ENCODE measurements at places on chromosomes 3 and 15.
A peak's percentile ranks its signal among the peaks of the same experiment; 100 is the strongest.

- no peak for DNase-seq
Observed at GRCh38 chr3:156409694-156410093, 145.2 kb downstream of the SSR3 start.

DNA sequence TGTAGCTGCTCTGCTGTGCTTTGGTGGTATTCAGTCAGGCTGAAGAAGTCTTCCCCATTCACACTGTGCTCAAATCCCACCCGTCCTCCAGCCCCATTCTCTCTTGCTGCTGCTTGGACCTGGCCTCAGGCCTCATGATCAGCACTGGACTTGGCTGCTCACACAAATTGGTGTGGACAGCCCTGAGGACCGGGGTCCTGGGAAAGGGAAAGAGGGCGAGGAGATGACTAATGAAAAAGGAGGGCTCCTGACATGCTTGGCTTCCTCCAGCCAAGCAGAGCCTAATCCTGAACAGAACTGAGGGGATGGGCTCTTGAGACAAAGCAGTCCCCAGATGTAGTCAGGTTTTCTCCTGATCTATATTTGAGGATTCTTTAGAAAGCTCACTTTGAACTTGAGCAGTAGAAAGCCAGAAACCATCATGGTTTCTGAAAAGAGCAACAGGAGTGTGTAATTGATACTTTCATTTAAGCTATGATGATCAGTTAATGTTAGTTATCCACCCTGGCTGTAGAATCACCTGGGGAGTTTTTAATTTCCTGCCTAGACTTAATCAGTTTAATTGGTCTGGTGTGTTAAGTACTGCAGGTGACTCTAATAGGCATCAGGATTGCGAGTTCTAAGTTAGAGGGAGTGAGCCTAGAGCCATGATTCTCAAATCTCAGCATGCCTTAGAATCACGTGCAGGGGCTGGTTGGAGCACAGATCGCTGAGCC, 79.4 kb upstream of the THBS1 start:
- DNase-seq, result no peak

DNA sequence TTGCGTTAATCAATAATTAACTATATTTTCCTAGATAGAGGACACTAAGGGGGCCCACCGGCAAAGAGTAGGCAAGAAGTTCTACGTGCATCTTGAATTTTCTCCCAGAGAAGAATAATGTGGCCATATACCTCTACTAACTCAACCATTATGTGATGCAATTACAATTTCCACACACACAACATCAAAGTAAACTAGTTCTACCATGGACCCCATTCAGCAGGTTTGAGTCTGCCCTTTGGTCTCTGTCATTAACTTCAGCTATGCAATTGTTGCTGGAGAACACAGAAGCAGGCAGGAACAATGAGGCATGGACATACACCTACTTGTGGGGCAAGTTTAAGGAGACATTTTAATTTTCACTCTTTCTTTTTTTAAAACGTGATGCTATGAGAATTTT, 705.9 kb downstream of the PDCD6IP start:
- no peak for DNase-seq

DNA sequence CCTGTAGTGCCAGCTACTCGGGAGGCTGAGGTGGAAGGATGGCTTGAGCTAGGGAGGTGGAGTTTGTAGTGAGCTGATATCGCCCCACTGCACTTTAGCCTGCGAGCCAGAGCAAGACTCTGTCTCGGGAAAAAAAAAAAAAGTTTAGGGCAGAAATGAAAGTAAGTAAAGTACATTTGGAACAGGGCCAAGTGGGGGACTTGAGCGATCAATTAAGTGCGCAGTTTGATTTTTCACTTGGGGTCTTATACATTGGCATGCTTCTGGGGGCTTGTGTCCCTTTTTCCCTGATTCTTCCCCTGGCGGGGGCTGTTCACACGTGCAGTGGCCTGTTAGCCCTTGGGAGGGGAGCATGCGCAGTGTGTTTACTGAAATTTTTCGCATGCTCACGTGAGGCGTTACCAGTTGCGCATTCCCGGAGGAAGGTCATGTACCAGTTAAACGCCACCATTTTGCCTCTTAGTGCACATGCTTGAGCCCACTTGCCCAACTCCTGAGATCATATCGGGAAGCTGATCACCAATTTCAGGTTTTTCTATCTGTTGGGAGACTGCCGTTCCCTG, 42.0 kb downstream of the GALNT15 start:
- no peak for DNase-seq

DNA sequence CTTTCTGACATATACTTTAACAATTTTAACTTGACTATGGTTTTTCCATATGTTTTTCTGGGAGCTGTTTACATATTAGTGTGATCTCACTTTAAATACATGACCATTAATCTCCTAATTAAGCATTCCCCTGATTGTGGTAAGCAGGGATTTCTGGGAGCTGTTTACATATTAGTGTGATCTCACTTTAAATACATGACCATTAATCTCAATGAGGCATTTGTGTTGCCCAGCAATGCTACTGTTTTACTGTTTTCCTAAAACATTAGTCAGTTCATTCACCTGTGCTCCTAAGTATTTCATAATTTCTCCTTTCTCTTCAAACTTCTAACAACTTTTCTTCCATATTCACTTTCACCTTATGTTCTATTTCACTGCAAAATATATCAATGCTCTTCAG, 3.6 kb upstream of the GRAMD1C start:
- no peak for DNase-seq

DNA sequence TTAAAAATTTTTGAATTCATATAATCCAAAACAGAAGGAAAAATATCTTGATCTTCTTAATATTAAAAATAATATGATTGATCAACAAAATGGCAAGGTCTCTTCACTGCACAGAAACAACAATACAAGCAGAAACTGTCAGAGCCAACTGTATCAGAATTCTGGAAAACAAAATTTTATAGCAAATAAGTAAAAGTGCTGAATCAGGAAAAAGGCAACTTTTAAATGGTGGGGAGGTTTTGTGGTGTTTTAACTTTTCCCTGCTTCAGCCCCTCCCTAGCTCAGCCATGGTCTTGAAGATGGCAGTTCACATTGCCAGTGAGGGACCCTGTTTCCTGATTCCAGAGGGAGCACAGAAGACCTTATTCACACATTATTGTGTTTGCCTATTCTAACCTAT, 37.6 kb downstream of the SPESP1 start:
- no peak for DNase-seq

GRCh38 chr3:78867409-78868372, 900.1 kb downstream of the ROBO1 start:
- peak; percentile 10 for DNase-seq

- no peak for DNase-seq
Observed at GRCh38 chr3:95522449-95522848, 1291.9 kb upstream of the EPHA6 start.

- peak; percentile 16 for DNase-seq
Observed at GRCh38 chr15:81939604-81940440, 106.0 kb downstream of the MEX3B start.

DNA sequence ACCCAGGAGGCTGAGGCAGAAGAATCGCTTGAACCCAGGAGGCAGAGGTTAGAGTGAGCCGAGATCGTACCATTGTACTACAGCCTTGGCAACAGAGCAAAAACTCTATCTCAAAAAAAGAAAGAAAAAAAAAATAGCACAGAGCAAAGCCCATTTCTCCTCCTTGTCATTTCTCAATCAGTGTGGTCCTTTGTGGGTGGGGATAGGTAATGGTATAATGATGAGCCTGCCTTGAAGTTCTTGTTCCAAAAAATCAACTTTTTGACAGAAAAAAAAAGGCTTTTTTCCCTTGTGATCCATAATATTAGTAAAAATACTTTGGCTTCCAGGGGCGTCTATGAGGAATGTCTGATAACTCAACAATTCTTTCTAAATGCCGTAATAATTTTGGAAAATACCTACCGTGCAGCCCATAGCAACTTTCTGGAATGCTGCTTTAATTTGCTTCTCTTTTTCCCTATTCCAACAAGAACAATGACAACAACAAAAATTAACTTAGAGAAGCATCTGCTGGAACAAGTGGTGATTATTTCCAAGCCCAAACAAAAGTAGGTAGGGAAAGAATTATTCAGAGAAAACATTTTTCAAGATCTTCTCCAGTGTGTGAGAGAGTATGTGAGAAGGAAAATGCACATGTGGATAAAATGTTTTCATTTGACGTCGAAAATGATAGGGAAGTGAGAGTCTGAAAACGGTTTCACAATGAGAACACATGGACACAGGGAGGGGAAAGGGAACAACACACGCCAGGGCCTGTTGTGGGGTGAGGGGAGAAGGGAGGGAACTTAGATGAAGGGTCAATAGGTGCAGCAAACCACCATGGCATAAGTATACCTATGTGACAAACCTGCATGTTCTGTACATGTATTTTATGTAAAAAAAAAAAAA, 337.8 kb downstream of the RBMS3 start:
- DNase-seq, result peak; percentile 25

DNA sequence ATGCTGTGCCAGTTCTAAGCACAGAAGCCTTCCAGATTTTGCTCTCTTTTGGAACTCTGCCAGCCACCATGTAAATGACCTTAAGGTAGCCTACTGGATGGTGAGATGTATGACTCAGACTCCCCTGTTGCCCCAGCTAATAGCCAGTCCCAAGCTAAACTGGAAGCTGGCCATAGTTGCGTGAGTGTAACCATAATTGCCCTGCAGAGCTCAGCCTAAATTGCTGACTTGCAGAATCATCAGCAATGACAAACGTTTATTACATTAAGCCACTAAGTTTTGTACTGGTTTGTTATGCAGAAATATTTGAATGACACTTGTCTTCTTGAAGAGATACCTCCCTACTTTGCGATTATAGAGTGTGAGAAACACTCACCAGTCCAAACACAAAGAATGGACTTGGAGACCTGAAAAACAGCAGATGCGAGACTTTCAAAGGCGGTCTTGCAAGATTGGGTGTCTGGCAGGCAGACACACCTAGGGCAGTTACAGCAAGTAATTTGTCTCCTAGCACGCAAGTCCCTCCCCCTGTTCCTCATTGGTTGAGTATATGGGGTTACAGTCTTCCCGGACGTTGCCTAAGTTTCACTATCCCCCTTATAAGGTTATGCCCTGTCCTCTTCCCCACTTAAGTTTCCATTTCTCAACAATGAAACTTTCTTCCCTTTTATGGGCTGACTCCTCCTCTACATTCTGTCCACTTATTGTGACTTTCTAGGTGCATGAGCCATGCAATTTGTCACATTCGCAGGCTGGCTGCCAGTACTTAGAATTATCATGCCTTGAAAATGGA, 83.6 kb upstream of the XCR1 start:
- DNase-seq, result peak; percentile 35

GRCh38 chr3:150761831-150762661, 923 bp downstream of the SIAH2 start:
- DNase-seq, result peak; percentile 55

DNA sequence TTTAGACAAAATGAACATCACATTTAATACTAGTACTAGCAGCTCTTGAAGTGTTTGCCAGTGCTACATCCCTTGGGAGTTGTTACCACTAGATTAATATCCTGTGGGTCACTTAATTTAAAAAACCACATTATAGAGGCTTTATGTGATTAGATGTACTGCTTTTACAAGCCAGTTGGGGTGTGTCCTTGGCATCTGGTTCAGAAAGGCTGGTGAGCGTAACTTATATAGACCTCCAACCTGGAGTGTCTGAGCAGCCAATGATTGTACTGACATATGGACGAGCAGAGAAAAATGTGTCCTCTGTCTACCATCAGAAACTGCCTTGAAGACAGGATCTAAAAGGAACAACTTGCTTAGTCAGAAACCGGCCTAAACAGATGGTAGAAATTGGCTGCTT, 306.2 kb upstream of the ATP11B start:
- no peak for DNase-seq

DNA sequence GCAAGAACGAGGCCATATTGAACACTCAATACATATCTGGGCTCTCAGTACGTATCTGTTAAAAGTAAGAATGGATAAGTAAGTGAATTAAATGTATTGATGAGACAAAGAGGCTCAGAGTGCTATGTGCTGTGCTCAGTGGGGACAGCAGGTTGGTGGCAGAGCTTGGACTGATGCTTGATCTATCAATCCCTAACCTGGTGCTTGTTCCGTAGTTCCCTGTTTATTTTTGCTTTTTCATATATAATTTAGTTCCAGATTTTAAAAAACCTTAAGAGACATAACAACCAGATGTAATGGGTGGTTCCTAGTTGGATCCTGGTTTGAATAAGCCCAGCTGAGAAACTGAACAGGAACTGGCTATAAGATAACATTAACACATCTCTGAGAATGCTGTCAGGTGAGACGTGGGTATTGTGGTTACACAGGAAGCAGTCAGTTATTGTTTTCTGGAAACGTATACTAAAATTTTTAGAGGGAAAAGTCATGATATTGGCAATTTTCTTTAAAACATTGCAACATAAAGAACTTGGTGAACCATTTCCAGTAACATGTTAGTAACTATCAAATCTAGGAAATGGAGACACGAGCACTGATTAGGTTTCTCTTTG, 120.5 kb downstream of the FOXB1 start:
- DNase-seq, result no peak

Measured in AG20443 (cell line).